Muscle of back (tissue), 13 donors: ENCODE measurements at places on chromosomes 1 and 21. TPM values are rescaled to one million over a fixed set of nuclear protein-coding genes. Genes with fewer than 3 reads are reported as not detected.

ADORA3 gene
- polyA plus RNA-seq, result 0.43 TPM

PRR9 gene
- polyA plus RNA-seq, result not detected

A3GALT2 gene
- not detected for polyA plus RNA-seq

VTCN1 gene
- 0.15 TPM for polyA plus RNA-seq

SLC9C2 gene
- not detected for polyA plus RNA-seq

RCC1 gene
- 24.8 TPM for polyA plus RNA-seq

PCP4 gene
- 0.53 TPM for polyA plus RNA-seq

MPL gene
- 0.13 TPM for polyA plus RNA-seq
